ENCODE measurements at places on chromosomes 11 and 22.

- DNase-seq: no peak
Measured at GRCh38 chr11:120025606-120026335, 112.1 kb downstream of the TRIM29 start.

GRCh38 chr11:22753416-22753815 is 76.2 kb downstream of the SVIP start:
- DNase-seq: peak; percentile 88

GRCh38 chr11:45847911-45848316 is 639 bp downstream of the CRY2 start:
- DNase-seq: peak; percentile 42

- DNase-seq: no peak
Measured at GRCh38 chr22:50146439-50147238, 23.9 kb upstream of the PANX2 start.

DNA sequence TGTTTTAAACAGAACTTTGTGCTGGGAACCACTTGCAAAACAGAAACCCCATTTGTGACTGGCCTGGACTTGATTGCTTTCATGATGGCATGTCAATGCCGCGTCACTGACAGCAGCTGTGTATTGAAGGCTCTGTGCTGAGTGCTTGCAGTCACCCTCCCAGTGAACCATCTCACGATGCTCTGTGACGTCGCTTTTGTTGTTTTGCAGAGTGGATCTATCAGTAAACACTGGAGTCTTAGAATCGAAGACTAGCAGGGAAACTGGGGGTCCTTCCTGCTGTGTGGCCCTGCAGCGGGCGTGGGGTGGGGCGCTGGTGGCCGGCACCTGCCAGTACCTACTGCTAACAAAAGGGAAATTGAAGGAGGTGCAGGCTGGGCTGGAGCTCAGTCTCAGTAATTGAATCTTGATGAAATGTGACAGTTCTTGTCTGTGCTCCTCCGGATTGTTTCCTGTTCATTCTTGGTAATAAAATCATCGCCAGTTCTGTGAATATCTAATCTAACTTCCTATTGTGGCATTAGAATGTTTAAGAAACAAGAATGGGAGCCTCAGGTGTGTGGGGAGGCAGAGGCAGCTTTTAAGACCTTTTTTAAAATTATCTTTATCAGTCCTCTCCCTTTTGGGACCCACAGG is 50.5 kb upstream of the PARVG start:
- peak; percentile 77 for DNase-seq

- no peak for DNase-seq
Measured at GRCh38 chr11:13923716-13924650, 38.5 kb upstream of the SPON1 start.

- DNase-seq: no peak
Measured at GRCh38 chr22:22616636-22617035, 27.8 kb upstream of the GGTLC2 start.

DNA sequence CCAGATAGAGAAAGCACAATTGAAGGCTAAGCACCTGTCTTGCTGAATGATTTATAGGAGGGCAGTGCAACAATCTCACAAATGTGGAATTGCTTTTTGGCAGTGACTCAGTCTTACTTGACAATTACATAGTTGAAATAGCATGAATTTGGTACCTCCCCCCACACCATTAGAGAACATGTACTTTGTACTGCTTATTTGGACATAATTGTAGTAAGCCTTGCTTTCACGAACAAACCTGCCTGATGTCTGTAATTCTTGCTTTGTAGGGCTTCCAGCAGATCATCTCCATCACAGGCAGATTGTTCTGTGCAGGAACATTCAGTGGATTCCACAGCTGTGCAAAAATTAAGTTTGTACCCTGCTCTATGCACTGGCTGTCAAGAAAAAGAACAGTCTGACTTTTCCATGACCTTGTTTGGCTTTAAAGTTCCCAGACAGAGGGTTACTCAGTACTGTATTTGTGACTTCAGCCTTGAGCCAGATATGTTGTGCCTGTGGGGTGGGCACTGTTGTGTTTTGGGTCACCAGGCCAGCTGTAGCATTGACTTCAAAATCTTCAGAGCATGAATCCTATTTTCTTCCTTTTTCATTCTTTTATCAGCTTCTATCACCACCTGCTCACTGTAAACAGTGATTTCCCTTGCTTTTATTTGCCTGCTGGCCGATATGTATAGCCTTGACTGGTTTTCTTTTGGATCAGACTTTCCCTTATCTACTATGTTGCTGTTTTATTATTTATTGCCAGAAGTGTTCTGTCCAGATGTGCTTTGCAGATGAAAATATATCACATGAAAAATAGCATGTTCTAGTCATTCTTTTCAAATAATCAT is 941.0 kb upstream of the CHORDC1 start:
- DNase-seq: no peak

DNA sequence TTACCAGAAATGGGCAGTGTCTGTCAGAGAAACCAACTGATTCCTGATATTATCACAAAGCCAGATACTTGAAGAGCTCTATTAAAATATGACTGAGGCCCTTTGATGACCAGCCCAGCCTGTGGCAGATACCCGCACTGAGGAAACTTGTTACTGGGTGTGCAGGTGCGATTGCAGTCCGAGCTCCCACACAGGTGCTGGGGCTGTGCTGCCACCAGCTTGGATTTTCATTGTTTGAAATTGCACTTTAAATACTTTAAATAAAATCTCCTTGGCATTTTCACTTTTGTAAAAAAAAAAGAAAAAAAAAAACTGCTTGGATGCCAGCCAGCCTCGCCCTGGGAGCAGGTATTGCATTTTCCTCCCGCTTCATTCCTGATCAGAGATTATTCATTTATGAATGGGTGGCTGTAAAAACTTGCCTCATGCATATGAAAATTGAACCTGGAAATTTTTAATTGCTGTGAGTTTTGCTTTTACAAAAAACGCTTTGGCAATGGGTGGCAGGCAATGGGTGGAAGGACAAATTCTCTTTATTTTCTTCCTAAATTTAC is 21.2 kb downstream of the EHF start:
- no peak for DNase-seq

DNA sequence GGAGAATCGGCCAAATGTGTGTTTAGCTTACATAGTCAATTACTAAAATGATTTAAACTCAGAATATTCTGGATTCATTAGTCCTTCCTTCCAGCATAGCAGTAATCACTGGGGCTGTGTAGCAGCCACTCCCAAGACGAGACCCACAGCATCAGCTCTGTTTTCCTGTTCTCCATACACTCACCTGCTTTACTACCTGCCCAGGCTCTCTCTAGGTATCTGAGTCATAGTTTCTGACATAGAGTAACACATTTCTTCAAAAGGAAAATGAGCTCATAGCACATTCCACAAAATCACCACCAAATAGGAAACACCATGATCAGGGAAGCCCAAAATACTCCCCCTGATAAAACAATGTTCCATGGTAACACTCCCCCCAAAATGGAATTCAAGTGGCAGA is 22.9 kb downstream of the MORC2 start:
- DNase-seq: no peak

GRCh38 chr11:124656774-124657630 is 16.5 kb downstream of the SIAE start:
- DNase-seq: peak; percentile 69

DNA sequence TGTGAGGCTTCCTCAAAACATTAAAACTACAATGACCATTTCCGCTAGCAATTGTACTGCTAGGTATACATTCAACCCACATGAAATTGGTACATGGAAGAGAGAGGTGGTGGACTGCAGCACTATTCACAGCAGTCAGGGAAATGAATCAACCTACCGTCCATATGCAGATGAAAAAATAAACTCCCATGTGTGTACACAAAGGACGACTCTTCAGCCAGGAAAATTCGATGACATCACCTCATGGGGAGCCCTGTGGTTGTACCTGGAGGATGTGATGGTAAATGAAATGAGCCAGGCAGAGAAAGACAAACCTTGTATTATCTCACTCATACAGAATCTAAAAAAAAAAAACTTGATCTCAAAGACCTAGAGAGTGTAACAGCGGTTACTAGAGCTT is 23.3 kb downstream of the RFPL3 start:
- no peak for DNase-seq

DNA sequence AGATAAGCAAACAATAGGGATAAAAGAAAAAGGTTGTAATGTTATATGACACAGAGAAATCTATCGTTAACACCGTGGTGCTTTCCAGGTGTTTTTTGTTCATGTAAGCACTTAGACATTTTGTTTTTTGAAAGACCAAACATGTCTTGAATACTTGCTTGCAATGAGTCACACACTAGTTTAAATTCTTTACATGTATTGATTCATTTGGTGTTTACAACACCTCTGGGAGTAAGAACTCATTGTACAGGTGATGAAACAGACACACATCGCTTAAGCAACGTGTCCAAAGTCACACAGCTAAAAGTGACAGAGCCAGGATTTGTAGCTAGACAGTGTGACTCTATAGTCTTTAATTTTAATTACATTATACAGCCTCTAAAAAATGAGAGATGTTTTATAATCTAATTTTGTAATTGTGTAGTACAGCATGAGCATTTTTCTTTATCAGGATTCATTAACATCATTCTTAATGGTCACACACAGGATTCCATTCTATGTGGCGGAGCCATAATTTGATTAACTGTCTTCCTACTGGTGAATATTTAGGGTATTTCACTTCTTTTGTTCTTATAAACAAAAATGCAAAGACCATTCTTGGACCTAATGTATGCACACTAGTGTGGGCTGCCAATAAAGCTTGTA is 148.8 kb downstream of the DBX1 start:
- no peak for DNase-seq

- no peak for DNase-seq
Measured at GRCh38 chr11:118099838-118100556, 13.2 kb upstream of the SMIM35 start.

- peak; percentile 11 for DNase-seq
Measured at GRCh38 chr11:56271092-56271491, 2.9 kb upstream of the OR5T1 start.

GRCh38 chr11:67351275-67352005 is 1.9 kb downstream of the POLD4 start:
- DNase-seq: peak; percentile 73

DNA sequence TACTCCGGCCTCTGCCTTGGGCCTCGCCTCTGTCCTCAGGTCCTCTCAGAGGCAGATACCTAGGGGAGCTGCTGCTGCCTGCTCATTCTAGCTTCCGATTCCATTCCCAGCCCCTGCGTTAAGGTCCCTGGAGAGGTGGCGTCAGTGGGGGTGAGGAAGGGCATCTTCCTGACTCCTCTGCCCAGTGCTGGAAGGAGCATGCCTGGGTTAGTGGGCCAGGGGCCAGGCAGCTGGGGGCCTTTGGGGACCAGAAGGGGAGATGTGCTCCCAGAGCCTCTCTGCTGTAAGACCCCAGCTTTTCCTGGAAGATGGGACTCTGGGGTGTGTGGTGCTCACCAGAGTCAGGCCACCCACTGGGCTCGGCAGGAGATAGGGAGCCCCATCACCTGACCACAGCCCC is 3.6 kb upstream of the MYO7A start:
- no peak for DNase-seq

DNA sequence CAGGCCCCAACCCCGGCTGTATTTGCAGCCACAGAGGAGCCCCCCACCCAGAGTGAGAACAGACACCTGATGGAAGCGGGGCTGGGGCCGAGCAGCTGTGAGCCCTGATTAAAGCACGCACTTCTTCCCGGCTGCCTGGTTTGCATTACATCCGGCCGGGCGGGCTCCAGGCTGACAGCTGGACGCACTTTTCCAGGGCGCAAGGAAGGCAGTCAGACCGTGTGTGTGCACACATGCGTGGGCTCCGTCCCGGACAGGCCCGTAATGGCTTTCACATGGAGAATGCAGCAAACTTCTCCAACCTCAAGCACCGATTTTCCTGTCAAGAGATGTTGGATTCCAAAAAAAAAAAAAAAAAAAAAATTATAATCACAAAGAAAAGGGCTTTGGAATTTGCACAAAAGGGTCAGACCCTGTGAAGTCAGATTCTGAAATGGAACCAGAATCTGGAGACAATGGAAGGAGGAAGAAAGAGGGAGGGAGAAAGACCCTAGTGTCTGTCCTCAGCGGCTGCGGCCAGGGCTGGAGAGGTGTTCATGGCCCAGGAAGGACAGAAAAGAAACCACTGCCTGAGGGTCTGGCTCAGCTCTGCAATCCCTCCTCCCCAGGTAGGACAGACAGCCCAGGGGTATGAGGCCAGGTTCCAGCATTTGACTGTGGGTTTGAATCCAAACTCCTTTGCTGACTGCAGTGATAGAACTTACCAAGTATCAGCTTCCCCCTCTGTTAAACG is 365.5 kb downstream of the MN1 start:
- DNase-seq: peak; percentile 70

GRCh38 chr11:47857892-47858543 is 9.9 kb upstream of the NUP160 start:
- no peak for DNase-seq

DNA sequence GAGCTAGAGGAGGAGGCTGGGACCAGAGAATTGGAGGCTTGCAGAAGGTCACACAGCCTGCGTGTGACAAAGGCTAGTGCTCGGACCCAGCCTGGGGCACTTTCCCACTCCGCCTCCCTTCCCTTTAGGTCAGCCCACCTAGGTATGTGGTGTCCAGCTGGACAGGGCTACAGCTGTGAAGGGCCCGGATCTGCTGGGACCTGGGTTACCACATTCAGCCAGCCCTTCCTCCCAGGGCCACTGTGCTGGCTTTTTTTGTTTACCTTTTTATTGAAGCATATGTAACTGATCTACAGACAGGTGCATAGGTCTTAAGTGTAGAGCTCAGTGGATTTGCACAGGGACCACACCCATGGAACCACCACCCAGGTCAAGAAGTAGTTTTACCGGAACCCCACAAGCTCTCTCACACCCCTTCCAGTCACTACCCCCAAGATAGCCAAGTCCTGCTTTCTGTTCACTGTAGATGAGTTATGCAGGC is 8.7 kb downstream of the CAPN5 start:
- no peak for DNase-seq

DNA sequence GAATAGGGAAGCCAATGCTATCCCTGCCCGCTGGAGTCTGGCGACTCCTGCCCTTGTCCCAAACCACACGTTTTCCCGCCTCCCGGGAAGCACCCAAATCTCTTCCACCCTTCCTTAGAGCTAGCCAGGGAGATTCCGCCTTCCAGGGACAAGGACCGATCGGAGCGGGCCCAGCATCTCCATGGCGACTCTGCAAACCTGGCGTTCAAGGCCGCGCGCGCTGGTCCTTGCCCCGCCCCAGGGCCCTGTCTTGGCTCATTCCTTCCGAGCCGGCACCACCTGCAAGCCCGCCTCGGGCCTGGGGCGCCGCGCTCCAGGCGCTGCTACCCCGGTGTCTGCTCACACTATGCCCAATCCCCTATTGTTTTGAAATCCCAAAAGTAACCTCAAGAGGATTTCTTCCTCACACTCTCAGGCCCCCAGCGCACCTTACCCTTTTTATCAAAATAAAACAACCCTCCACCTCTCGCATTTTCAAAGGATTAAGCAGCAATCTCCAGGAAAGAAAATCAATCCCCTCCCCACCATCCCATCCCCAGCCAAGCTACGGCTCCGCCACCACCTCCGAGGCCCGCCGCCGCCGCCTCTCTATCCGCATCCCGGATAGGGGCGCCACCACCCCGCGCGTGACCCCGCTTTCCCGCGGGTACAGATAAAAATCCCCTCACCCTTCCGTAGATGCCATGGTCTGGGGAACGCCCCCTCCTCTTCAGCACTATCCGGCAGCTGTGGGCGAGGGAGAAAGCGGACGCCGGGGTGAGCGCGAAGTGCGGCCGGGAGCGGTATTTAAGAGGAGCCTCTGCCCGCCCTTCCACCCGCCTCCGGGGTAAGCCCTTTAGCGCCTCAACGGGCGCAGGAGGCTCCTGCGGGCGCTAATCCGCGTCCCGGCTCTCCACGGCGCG is 825 bp downstream of the SLC1A2 start:
- peak; percentile 62 for DNase-seq

- no peak for DNase-seq
Measured at GRCh38 chr22:25680956-25681355, 61.0 kb upstream of the MYO18B start.

GRCh38 chr22:17119481-17120202 is 1.5 kb downstream of the TMEM121B start:
- no peak for DNase-seq

- DNase-seq: peak; percentile 47
Measured at GRCh38 chr11:45085646-45086501, 60.6 kb upstream of the PRDM11 start.

Data from NCI-H2171 treated with DMSO at 0.1 percent for 48 hours (cell line).